A549 treated with AZD2906 at 1 μM for 4 hours (cell line): ENCODE measurements at places on chromosomes 5 and 9. TPM values are rescaled to one million over a fixed set of nuclear protein-coding genes. Genes with fewer than 3 reads are reported as not detected.

BHMT gene
- 0.07 TPM in 1 of 5 replicates, not detected in the others for total RNA-seq

MIGA2 gene
- total RNA-seq = 13.1 to 17.7 TPM (median 14.9 TPM) in 5 replicates

MAP1B gene
- total RNA-seq = 30.7 to 55.9 TPM (median 35.1 TPM) in 5 replicates

CCL21 gene
- not detected in 5 replicates for total RNA-seq

ABLIM3 gene
- total RNA-seq = 23.6 to 26.4 TPM (median 24.9 TPM) in 5 replicates

PCDHGA6 gene
- total RNA-seq = 0.11 to 0.28 TPM (median 0.24 TPM) in 5 replicates

IFNA10 gene
- total RNA-seq = not detected in 5 replicates

IFNK gene
- total RNA-seq = 0.06 TPM in 1 of 5 replicates, not detected in the others
